Aortic smooth muscle cell (primary cell): ENCODE measurements at places on chromosomes 2 and 18. TPM values are rescaled to one million over a fixed set of nuclear protein-coding genes. Genes with fewer than 3 reads are reported as not detected.

The NT5C1B gene
- total RNA-seq, result not detected in 2 replicates

The RAB1A gene
- 90.0 and 108 TPM in 2 replicates for total RNA-seq

The CYP27C1 gene
- not detected in 2 replicates for total RNA-seq

The CNOT9 gene
- 36.4 and 39.9 TPM in 2 replicates for total RNA-seq

The GALNT3 gene
- 0.44 and 2.0 TPM in 2 replicates for total RNA-seq
